ENCODE measurements at places on chromosomes 5 and 9.

DNA sequence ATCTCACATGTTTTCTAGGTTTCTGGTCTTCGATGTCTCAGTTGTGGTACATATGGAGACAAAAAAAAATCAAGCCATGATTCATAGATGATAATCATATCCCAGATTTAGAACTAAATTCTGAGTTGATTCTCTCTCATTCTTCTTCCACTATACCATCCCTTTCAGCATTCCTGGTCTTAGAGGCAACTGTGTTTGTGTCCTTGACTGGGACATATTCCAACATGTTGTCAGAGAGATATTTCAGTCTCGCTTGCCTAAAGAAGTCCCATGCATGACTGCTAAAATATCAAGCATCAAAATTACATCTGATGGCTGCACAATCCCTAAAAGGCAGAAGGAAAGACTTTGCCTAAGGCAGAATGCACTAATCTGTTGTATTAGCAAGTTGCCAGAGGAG, 236.6 kb downstream of the PSAT1 start:
- DNase-seq, result no peak

DNA sequence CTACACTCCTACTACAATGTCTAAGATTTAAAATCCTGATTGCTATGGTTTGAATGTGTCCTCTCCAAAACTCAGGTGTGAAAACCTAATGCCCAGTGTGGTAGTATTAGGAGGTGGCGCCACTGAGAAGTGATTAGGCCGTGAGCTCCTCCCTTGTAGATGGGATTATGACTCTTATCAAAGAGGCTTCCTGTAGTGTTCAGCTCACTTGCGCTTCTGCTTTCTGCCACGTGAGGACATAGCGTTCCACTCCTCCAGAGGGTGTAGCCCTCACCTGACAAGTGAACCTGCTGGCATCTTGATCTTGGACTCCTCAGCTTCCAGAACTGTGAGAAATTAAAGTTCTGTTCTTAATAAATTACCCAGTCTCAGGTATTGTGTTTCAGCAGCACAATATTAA, 33.0 kb upstream of the WHRN start:
- DNase-seq, result no peak

DNA sequence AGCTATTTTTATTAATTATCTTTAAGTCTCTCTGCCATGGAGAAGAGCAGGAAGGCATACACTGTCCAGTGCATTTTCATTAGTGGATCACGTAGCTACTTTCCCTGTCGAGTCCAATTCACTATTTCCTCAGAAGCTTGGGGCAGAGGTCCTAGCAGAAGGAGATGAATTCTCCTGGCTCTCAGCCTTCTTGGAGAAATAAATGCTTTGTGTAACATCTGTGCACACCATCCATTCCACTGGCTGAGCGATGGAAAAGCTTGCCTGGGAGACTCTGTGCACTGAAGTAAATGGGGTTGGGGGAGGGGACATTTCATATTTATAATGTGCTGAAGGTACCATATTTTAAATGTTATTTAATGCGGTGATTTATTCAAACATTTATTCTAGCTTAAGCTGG, 23.4 kb downstream of the PROP1 start:
- DNase-seq, result no peak

DNA sequence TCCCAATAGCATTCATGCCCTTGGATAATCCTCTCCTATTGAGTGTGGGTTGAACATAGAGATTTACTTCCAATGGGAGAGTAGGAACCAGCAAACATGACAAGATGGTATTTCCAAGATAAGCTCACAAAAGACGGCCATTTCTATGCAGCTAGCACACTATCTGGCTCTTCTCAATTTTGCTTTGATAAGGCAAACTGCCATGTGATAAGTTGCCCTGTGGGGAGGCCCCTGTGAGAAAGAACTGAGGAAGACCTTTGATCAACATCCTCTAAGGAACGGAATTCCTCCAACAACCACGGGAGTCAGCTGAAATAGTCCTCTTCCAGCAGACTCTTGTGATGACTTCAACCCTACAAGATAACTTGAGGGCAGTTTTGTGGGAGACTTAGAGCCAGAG, 211.9 kb upstream of the TRPM3 start:
- no peak for DNase-seq

GRCh38 chr5:168796000-168796399, 216.8 kb upstream of the PANK3 start:
- DNase-seq, result no peak

Measured in GM12892 (cell line).